ENCODE measurements at places on chromosomes 5 and 9.

GRCh38 chr9:88258024-88258423 lies 119.7 kb upstream of the SPATA31C2 start:
- no peak for DNase-seq

DNA sequence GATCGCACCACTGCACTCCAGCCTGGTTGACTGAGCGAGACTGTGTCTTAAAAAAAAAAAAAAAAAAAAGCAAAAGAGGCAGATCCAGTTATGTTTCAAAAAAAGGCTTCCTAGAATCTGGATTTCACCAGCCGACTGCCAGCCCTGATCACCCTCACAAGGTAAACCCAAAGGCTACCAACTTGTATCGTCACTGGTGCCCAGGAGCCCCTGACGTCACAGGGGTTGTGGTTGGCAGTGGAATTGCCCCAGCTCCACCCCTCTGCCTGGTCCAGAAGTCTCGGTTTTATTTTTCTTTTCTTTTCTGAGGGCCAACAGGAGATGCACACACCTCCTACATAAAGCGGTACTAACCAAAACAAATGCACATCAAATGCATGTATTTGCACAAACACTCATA lies 6.0 kb upstream of the LMX1B start:
- DNase-seq = no peak

- no peak for DNase-seq
Measured at GRCh38 chr5:17302106-17302505, 84.7 kb downstream of the BASP1 start.

- no peak for DNase-seq
Measured at GRCh38 chr9:136542241-136543040, 3.4 kb downstream of the NOTCH1 start.

DNA sequence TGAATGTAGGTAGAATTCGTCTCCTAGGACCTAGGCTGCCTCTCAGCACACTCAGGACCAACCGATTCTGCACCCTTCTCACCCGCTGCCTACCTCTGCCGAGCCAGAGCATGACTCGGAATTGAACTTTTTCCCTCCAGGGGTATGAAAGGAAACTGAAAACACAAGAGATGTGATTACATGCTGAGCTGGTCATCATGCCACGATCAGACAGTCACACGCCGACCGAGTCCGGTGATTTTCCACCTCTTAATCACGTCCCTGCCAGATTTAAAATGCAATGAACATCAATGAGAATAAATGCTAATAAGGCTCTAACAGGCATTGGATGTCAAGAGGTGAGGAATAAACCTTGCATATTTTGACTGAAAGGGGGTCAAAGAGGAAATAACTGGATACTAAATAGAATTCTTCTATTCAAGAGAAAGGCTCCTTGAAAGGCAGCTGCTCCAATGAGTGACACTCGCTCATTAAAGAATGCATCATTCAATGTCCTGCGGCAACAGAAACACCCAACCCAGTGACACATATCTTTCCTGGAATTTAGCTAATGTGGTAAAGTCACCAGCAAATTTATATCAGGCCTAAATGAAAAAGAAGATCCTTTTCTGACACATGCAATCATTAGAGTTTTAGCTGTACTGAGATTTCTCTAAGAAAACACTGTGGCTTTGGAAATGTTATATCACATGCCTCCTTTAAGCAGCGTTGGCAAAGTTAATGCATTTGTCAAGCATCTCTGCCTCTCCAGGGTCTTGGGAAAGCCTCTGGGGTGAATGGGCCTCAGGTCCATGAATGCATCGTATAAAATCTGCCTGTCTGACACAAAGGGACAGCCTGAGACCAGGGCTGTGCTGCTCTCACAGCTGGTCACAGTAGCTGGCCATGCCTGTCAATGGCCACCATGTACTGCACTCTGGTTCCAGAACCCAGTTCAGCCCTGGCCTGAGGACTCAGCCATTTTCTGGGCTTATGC lies 128.7 kb downstream of the SPOCK1 start:
- no peak for DNase-seq

- no peak for DNase-seq
Measured at GRCh38 chr5:32369542-32370155, 56.9 kb upstream of the MTMR12 start.

DNA sequence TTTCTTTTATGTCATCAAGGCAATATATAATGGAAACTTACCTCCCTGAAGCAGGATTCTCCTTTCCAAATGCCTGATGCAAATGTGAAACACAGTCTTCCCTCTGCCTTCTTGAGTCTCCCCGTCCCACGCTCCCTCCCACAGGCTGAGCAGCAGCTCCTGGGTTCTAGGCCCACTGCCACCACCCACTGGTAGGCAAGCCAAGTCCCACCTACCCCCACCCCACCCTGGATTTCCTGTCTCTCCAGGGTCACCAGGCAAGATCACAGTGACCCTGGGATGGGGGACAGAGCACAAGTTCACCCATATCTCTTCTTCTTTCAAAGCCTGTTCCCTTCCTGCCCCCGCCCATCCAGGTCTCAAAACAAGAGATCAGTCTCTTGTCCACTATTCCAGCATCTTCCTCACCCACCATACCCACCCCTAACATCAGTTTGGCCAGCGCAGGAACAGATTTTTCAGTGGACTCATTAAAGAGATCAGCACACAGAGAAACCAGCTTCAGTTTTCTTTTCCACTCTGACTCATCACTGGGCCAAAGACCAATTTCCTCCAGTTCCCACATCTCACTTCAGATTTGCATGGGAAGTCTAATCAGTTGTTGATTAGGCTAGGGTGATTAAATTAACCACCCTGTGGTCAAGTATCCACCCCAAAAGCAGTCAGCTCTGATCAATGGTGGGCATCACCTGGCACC lies 151.5 kb downstream of the ACTL7B start:
- no peak for DNase-seq

DNA sequence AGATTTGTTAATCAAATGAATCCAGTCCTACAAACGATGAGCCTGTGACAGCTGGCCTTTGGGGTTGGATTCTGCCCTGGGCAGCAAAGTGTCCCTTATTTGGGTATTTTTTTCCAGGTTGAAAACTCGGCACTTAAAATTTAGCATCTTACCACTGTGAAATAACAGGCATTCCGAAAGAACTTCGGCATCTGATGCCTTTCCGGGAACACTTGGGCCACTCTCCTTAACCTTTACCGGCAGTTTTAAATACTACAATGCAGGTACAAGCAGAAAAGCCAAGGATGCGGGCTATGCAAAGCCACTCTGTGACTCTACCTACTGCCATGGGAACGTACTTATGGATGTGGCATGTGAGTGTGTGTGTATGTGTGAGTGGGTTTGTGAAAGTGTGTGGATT lies 1.0 kb upstream of the RASGRF2 start:
- DNase-seq = no peak

- DNase-seq = no peak
Measured at GRCh38 chr5:78501411-78502352, 141.3 kb downstream of the SCAMP1 start.

- no peak for DNase-seq
Measured at GRCh38 chr9:8652255-8652654, 852.7 kb upstream of the DMAC1 start.

DNA sequence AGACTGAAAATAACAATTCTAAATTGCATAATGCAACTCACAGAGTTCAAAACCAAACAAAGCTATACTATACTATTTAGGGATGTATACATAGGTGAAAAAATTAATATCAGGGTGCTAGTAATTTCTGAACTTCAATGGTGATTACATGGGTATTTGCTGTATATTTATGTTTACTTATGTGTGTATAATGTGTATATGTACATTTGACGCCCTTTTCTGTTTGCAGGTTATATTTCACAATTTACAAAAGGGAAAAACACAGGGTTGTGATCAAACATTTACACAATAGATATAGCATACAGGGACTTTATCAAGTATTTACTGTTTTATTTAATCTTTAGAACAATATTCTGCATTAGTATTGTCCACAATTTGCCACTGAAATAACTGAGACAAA lies 184.0 kb downstream of the DENND1A start:
- DNase-seq = no peak

DNA sequence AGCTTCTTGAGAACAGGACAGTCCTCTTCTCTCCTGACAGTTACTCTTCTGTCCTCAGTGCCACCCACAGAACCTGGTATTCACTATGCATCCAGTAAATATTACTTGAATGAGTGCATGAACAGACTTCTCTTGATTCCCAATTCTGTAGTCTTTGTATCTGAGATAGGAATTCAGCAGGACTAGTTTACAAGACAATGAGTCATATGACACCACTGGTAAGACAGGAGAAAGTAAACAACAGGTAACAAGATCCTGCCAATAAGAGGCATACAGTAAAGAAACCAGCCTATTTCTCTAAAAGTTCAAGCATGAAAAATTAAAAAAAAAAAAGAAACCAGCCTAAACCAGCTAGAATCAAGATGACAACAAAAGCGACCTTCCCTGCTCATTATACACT lies 6.2 kb downstream of the ZNF883 start:
- DNase-seq = no peak
